ENCODE measurements at places on chromosomes 2 and 18.

- DNase-seq, result peak; percentile 29
Measured at GRCh38 chr2:136117391-136117841, 533 bp downstream of the CXCR4 start.

DNA sequence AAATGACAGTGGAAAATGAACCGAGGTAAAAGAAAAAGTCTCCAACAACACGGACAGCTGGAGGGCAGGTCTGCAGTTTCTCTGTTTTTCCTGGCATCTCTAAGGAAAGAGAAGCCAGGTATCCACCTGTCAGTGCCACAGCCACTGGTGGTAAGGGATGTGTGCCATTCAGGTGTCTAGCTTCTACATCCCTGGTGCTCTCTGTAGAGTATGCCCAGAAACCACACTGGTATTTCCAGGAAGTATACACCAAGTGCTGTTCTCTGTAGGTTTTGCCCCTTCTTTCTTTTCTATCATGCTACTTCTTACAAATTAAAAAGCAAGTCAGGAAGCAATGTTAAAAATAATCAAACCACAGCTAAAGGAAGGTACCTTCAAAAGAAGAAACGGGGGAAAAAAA lies 7.6 kb upstream of the AGFG1 start:
- no peak for DNase-seq

- no peak for DNase-seq
Measured at GRCh38 chr2:37786854-37787253, 115.4 kb upstream of the CDC42EP3 start.

GRCh38 chr18:54250846-54251261 lies 18.5 kb upstream of the POLI start:
- no peak for DNase-seq

DNA sequence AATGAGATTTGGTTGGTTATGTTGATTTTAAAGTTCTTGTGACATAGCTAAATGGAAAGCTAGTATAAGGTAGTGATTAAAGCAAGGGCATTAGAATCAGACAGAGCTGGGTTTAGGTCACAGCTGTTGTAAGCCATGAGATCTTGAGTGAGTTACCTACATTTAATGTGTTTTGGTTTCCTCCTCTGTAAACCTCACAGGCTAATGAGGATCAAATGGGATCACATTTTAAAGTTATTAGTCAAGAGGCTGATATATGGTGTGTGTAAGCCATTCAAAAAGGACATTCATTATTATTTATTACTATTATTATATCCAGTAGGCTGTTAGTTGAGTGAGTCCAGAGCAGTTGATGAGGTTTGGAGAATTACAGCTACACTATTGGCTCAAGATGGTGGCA lies 416.2 kb downstream of the IRS1 start:
- no peak for DNase-seq

GRCh38 chr2:240140511-240140910 lies at the start of gene OTOS:
TSS of gene OTOS (minus strand) at chr2:240140658. CDS start at chr2:240140326, 332 bp downstream.
- DNase-seq, result no peak

- DNase-seq, result peak; percentile 25
Measured at GRCh38 chr2:211401328-211401727, 844.9 kb downstream of the CPS1 start.

DNA sequence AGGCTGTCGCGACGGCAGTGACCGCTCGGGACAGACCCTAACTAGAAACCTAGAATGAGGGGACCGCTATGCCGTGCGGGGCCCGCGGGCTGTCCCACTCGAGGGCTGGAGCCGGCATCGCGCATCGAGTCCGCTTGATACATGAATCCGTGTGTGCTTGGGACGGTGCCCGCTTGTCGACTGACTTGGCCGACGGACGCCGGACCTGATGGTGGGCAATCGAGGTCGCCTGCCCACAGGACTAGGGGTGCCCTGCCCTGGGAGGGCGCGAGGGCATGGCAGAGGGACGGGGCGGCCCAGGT lies 749 bp upstream of the PTMA start:
- DNase-seq, result no peak

GRCh38 chr2:231914077-231914690 lies 12.0 kb downstream of the NPPC start:
- no peak for DNase-seq

DNA sequence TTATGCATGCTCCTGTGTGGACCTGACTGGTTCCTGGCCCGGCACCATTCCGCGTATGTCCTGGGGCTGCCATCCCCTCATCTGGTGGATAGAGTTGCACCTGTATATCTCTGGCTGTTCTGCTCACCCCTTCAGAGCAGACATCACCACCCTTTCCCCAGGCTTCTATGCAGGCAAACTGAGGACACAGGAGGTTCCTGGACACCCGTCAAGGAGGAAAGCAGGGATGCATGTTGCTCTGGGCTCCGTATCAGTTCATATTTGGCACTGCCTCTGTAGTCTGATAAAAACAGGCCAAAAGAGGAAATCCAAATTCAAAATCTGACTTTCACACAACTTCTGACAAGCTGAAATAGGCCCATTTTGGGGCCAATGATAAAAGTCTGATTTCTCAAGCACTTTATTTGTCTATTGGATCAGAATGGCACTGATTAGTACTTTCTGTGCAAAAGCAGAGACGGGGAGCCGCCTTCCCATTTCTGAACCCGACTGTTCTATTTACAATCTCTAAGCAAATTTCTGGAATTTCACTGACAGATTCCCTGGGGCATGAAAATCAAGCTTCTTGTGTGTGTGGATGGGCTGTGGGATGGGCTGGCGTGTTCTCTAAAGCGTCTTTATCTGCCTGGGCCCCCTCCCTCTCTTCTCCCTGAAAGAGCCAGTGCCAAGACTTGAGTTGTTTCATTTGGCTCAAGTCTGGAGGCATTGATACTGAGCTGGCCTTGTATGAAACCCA lies 96.9 kb downstream of the SETBP1 start:
- peak; percentile 34 for DNase-seq

DNA sequence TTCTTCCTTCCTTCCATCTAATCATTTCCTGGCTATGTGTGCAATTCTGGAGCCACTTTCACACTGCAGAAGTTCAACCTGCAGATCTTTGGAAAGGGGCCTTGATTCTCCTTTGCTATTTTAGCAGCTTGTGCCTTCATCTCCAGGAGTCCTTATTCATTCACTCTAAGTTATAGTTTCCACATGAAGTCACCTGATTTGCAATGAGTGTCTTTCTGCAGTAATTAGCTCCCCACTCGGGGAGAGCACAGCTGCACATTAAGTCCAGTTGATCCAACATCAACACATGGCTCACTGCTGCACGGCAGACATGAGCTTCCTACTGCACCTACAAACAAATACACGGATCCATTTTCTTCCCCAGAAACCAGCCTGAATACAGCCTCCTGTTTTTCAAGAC lies 323.1 kb upstream of the TNP1 start:
- DNase-seq, result no peak

DNA sequence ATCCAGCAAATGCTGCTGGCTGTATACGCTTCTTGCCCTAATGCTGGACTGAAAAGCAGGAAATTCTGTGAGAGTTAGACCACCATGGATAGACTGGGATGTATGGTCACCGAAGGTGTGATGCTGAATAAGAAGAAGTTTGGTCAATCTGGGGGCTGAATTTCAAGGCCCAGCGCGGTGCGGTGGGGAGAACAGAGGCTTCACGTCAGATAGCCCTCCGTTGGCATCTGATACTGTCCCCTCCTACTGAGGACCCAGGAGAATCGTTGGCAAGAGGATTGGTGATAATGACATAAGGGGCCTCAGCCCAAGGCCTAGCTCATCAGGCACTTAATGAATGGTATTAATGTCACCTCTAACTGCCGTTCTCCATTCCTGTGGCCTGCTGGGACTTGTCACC lies 97.3 kb upstream of the ST3GAL5 start:
- DNase-seq, result no peak

DNA sequence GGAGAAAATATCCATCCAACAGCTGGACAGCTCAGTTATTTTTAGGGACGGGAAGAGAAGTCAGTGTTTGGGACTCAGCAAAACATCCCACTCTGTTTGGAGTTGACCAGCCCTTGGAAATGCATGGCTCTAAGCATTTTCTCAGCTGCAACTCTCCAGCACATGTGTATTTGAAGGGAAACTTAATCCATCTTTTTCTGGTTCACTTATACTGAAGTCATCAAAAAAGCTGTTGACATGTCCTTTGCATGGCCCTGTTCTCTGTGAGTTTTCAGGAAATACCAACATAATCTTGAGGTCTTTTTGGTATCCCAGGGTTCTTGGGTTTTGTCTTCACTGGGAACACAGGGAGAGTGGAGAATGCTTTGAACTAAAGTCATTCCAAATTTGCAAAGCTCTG lies 91.9 kb upstream of the CELF4 start:
- DNase-seq, result peak; percentile 82

DNA sequence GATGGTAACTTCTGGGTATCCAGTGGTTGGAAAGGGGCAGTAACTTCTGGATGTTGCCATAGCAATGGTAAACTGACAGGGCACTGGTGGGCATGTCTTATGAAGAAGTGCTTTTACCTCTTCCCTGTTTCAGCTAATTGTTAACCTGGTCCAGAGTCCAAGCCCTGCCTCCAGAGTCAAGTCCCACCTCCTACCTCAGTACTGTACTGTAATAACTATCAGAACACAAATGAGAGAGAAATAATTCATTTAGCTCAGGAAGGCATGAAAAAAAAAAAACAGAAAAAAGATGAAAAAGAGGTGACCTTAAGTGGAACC lies 237.0 kb downstream of the ZNF804A start:
- no peak for DNase-seq

GRCh38 chr2:9308186-9308955 lies 101.8 kb downstream of the ASAP2 start:
- no peak for DNase-seq

- no peak for DNase-seq
Measured at GRCh38 chr2:156541706-156542105, 105.5 kb downstream of the GPD2 start.

DNA sequence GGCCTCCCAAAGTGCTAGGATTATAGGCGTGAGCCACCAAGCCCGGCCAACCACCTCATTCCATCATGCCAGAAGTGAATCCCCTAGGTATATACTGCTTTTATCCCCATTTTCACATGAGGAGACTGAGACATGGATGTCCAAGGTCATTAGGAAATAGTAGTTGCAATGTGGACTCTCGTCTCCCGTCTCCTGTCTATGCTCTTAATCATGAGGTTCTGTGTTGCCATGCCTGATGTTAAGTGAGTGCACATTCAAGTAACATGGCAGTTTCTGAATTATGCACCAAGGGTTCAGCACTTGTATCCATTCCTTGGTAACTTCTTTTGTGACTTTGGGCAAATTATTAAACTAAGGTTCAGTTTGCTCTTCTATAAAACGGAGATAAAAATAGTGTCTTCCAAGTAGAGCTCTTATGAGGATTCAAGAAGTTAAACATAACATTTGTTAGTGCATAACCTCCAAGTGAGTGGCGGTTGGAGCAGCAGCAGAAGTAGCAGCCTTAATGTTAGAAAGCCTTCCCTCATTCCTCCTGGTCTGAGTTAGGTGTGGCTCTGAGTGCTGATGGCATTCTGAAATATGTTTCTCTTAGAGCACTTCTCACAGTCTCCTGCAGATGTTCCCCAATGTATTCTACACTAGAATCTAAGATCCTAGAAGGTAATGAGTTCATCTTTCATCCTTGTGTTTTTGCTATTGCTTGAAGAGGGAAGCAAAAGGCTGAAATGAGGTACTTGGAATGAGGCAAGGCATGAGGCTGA lies 21.9 kb downstream of the SOCS6 start:
- DNase-seq, result no peak

DNA sequence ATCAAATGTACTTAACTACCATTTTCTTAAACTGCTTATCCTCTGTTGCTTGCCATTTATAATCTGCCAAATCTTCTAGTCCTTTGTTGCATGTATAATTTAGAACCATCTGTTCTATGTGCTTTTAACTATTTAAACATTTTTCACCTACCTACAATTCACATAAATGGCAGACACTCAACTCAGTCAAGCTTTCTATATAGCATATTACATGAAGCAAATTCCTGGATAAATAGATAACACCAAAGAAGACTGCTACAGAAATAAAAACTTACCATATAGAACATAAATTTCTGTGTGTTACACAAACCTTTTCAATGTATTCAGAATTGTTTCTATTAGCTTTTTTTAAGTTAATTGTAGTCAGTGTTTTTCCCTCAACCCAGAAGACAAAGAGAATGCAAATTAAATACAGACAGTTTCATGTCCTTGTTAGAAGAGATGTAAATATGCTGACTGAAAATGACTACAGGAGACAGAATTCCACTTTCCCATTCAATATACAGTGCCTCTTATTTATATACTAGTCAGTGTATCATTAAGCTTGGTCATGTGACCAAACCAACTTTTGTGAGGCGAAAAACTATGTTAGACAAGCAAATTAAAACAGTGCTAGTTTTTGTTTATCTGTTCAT lies 2.6 kb downstream of the BAZ2B start:
- DNase-seq, result peak; percentile 49

GRCh38 chr2:197633109-197633657 lies 42.2 kb downstream of the RFTN2 start:
- DNase-seq, result no peak

GRCh38 chr2:104444392-104444791 lies 409.5 kb upstream of the POU3F3 start:
- DNase-seq, result no peak

DNA sequence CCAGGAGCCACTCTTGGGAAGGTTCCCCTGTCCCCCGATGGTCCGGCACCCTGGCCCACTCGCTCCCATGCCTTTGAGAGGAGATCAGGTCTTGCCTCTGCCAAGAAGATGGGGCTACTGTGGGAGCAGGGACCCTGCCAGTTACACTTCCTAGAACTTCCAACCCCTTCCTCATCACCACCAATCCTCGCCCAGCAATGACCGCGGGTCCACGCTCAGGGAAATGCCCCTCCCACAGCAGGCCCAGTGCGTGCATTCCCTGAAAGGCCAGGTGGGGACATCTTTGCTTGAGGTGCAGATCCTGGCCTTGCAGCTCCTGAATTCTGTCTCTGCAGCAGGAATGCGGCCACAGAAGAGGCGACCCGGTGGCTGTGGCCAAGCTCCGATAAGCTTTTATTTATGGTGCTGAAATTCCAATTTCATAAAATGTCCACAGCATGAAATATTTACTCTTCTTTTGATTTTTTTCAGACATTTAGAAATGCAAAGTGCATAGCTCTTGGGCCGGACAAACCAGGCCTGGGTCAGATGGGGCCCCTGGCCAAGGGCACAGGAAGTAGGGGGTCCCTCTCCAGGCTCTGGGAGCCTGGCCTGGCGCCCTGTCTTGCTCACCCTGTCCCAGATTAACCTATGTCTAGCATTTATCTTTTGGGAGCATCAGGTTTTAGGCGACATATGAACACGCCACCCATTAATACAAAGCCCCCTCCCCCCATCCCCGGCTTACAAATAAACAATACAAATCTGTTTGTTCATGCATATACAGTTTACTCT lies 29.8 kb downstream of the PXDN start:
- no peak for DNase-seq

- peak; percentile 90 for DNase-seq
Measured at GRCh38 chr18:69257861-69258458, 142.7 kb upstream of the DOK6 start.

DNA sequence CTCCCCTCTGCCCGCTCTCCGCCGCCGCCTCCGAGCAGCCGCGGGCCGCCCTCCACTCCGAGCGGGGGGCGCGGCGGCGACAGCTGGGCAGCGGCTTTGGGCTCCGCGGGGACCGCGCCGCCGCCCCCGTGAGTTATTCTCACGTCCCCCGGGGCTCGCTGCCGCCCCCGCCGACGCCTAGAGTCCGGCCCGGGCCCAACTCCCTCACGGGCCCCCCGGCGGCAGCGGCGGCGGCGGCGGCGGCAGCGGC lies 645 bp downstream of the MIB1 start:
- DNase-seq, result no peak

- peak; percentile 52 for DNase-seq
Measured at GRCh38 chr18:70636991-70637390, 348.1 kb downstream of the SOCS6 start.

GRCh38 chr2:119483395-119483753 lies 40.9 kb downstream of the SCTR start:
- no peak for DNase-seq

All from cardiac fibroblast (primary cell).